Stimulated activated CD4-positive, alpha-beta T cell treated with anti-CD3 and anti-CD28 coated beads, Interleukin-15, amount 100 ng/mL, for 24 hours (primary cell): ENCODE measurements at places on chromosomes 13 and 19.

GRCh38 chr13:50882816-50883435 lies 26.7 kb upstream of the RNASEH2B start:
- no peak for DNase-seq

GRCh38 chr13:44347301-44347700 lies 26.3 kb upstream of the SERP2 start:
- no peak for DNase-seq

DNA sequence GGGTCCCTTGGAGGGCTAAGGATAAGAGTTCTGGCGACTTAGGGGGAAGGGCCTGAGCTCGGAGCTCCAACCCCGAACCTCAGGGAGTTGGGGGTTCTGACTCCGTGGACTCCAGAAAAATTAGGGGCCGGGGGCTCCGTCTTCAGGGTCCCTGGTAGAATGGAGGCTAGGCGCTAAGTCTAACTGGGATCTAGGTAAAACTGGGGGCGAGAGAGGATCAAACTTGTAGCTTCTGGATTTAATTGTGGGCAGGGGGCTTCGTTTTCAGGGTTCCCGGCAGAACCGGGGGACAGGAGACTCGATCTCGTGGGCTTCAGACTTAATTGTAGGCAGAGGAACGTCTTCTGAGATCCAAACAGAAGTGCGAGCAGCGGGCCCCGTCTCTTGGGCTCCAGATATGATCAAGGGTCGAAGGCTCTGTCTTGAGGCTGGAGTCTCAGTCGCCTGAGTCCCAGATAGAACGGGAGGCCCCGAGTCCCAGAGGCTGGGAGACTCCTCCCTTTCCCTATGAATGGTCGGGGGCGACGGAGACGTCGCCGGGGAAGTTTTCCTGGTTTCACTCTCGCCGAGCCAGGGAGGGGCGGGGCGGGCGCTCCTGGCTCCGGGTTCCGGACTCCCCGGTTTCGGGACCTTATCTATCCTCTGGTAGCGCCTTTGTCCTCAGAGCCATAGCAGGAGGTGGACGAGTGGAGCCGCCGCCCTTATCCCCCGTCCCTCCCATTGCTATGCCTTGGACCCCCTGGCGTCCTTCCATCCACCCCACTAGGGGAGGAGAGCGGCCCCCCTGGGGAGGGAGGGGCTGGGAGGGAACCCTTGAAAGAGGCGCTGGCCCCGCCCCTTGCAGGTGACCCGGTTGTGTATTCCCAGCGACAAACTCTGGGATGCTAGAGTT lies 1.3 kb downstream of the NECTIN2 start:
- DNase-seq: peak; percentile 12

- DNase-seq: no peak
These were observed 32.0 kb upstream of the ITM2B start for GRCh38 chr13:48201044-48201443.

- DNase-seq: no peak
These were observed 26.4 kb downstream of the B3GLCT start for GRCh38 chr13:31225998-31226675.

GRCh38 chr13:20353973-20354372 lies 121.9 kb upstream of the GJB6 start:
- DNase-seq: no peak

DNA sequence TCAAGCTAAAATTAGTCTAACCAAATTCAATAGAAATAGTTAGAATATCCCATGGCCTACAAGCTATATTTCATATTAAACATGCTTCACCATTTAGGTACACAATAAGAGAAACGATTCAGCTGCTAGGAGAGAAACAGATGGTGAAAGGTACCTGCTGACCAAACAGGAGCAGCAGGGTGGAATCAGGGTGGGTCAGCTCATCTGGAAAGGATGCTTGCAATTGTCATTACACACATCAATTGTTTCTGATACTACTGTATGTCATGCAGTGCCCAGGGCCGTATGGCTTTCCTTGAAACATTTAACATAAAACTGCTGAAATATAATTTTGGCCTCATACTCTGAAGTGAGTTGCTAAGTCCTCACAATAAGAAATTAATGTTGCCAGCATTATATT lies 776.0 kb downstream of the DACH1 start:
- DNase-seq: no peak

GRCh38 chr13:19664481-19665230 lies 31.2 kb downstream of the MPHOSPH8 start:
- no peak for DNase-seq

- DNase-seq: no peak
These were observed 131.1 kb downstream of the MYO16 start for GRCh38 chr13:108760541-108760940.
